ENCODE measurements at places on chromosomes 1 and 21.

GRCh38 chr1:102105931-102106550 lies 109.3 kb upstream of the OLFM3 start:
- DNase-seq, result no peak

DNA sequence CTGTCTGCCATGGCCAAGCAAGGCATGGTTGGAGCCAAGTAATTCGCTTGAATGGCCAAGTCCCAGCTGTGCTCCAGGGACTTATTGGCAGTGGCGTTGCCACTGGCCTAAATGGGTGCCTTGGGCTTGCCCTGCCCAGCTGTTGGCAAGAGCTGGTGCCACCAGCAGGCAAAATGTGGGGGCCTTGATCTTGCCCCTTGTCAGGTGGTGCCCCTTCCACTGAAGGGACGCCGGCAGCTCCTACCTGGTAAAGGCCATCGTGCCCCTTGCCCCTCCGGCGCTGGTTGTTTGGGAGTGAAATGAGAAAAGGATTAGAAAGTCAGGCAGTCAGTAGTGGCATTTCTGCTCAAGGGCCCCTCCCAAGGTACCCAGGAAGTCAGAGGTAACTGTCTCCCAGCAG lies 85.5 kb downstream of the CD247 start:
- no peak for DNase-seq

DNA sequence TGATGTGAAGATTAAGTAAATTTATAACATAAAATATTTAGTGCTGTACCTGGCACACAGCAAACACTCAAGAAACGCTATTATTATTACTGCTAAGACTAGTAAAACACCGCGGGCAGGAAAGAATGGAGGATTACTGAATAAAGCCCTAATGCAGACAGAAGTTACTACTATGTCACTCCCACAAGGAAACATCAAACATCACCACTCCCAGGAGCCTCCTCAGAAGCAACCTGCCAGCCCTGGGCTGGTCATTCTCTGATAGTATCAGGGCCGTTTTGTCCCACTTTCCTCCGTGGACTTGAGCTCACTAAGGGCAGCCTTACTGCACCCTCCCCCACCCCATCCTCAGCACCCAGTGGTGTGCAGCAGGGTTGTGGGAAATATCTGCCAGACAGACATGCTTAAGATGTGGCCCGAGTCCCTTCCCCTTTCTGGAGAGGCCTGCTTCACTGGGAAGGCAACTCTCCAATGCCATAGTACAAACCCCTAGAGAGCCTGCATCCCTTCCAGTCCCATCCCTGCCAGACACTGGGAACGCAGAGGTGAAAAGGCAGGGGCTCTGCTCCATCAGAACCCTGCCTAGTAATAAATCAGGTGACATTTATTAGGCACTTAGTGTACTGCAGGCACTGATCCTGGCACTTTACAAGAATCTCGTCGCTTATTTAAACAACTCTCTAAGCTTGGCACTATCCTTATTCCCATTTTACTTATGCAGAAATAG lies 41.7 kb upstream of the ECE1 start:
- DNase-seq, result no peak

DNA sequence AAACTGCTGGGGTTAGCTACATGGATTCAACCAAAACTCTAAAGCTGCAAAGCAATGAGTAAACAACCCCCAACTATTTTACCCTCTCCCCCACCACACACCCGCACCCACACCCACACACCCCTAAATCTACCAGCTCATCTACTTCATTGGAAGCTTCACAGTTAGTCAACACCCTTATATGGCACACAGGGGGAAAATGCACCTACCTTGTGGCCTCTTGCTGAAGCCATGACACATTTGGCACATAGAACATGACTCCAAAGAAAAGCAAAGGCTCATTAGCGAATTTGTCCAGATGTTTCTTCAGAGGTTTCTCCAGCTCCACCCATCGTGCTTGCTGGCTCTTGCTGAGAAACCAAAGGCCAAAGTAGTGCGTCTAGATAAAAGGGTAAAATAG lies 99.8 kb downstream of the PTPN14 start:
- DNase-seq, result peak; percentile 44

DNA sequence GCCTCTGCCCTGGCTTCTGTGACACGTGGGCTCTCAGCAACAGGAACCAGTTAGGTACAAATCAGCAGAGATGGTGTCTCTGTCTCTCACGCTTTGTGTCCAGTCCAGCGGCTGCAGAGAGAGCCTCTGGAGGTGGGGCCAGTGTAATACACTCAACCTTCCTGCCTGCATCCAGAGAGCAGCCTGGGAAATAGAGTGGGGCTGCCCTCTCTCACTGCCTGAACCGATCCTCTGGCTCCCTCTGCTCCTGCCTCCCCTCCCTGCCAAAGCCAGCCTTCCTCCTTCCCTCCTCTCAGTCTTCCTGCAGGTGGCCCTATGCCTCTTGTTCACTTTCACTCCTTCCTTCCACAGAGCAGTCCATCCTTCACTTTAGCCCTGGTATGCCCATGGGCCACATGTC lies at the start of gene ZNF648:
ZNF648 (minus strand) TSS at position 119 of the 400 bp plus-strand sequence. CDS start 3,702 bp downstream, outside the sequence.
- no peak for DNase-seq

DNA sequence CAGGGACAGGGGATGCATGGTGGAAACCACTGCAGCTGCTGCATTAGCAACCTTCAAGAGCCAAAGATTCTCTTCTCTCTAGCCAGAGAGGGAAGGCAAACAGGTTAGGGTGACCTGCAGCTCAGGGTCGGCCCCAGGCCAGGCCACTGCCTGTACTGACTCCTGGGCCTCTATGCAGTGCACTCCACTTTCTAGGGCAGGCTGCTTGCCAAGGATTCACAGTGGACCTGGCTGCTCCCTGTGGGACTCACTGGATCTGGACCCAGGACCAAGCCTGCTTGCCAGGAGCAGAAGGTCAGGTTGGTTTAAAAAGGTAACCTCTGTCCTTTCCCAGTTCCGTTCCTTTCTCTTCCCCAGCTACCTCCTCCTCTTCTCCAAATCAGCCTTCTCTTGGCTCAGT lies 52.4 kb downstream of the HIVEP3 start:
- DNase-seq, result no peak

DNA sequence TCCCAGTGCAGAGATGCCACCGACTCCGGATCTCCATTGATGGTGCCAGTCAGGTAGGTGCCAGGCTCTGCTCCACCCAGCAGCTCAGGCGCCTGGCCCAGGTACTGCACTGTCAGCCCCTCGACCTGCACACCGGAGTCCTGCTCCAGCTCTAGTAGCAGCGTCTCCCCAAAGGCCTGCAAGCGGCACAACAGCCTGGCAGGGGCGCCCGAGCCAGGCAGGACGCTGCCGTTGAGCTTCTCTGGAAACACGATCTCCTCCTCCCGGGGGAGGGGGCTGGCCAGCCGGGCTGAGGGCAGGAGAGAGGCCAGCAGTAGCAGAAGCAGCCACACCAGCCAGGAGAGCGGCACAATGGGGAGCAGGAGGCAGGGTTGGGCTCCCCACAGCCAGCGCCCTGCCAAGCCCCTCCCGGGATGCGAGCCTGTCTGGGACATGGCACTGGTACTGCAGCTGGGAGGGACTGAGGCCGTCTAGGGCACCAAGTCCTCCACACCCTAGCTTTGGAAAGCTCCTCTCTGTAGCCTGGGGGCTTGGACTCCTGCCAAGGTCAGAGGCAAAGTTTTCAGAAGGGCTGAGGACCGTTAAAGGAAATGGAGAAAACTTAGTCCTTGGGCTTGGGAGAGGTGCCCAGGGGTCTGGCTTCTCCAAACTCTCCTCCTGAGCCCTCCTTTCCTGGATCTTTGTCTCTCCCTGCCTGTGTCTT lies 509 bp downstream of the ADAMTS4 start:
- DNase-seq, result no peak

- DNase-seq, result no peak
Observed at GRCh38 chr1:78641558-78641957, 8.1 kb upstream of the IFI44 start.

GRCh38 chr1:160993544-160994193 lies 27.3 kb downstream of the F11R start:
- DNase-seq, result no peak

GRCh38 chr1:115677182-115677555 lies 35.4 kb downstream of the VANGL1 start:
- DNase-seq, result no peak

DNA sequence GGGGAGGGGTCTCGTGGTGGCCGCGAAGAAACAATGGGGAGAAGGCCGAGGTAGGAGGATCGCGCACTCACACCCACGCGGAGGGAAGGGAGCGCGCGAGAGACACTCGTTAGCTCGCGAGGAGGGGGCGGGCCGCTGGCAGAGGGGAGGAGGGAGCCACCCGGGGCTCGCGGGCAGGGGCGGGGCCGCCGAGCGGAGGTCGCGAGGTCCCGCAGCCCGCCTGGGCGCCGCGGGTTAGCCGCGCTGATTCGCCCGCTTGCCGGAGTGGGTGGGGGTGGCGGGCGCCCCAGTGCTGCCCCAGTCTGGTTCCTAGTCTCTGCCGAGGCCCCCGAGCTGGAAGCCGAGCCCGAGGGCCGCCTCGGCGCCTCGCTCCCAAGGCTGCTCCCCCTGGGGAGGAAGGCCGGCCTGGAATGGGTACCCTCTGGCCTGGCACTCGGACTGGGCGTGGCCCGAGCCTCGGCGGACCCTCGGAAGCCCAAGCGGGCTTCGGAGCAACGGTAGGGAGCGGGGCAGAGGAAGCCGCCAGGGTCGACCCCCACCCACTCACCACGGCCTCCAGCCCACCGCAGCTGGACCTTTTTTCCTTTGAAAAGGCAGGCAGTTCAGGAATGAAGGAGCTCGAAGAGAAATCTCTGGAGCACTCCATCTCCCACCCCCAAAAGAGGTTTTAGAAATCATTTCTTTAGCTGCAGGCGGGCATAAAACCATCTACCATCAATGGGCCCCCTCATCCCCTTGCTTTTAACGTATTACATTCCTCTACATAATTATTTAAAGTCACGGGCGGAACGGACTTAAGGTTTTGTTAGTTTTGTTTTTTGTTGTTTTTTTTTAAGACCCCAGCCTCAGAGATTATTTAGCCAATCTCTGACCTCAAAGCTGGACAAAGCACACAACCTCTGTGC lies 722 bp upstream of the TUT4 start:
- peak; percentile 94 for DNase-seq

- no peak for DNase-seq
Observed at GRCh38 chr1:210691039-210691610, 362.4 kb downstream of the HHAT start.

- DNase-seq, result no peak
Observed at GRCh38 chr1:61092642-61093041, 10.3 kb downstream of the NFIA start.

DNA sequence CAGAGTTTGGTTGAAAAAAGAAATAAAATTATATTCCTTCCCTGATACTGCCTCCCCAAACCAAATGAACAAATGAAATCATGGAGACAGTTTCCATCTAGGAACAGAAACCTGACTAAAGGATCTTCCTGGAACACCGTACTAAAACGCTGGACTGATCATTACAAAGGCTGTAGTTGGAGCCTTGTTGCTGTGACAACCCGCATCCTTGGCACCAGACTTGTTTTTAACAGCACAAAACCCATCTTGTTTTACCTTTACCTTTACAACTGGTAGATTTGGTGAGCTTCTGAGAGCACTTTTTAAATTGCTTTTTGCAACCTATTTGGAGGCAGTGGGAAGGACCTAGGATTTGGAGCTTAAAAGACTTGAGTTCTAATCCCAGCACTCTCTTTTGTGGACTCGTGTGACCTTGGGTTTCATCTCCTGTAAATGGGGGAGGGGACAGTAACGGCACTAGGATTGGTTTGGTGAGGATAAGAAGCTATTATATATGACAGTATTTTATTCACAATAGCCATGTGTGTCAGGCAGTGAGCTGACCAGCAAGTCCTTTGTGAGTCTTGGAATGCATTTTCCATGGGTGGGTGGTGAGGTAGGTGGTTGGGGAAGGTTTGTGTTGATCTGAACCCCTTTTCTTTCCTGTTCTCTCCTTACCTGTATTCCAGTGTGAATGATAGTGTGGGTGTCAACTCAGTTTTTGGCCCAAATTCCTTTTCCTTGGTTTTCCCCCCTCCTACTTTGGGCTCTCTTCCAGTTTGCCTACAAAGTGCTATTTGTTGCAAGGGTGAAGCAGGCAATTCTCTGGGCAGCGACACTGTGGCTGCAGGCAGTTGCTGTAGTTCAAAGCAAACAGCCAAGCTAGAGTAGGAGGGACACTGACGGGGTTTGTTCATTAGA lies 12.6 kb downstream of the LRRC8D start:
- no peak for DNase-seq

DNA sequence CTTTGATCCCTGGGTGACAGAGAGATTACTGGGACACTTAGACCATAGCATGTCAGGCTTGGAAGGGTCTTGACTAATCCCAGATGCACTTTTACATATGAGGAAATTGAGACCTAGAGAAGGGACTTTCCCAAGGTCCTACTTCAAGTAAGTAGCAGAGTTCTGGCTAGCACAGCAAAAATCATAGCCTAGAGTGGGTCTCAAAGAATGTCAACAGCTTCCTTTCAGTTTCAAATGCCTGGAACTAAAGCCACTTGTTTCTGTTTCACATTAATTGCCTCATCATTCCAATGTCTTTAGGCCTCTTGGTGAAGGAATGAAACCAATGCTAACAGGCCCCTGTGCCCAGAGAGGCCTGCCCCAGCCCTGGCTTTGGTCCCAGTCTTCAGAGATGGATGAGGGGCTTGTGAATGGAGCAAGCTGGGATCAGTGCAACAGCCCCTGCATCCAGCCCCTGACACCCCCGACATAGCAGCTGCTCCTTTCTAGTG lies 26.6 kb downstream of the ATF3 start:
- no peak for DNase-seq

- DNase-seq, result no peak
Observed at GRCh38 chr1:56045062-56045461, 534.3 kb downstream of the PLPP3 start.

DNA sequence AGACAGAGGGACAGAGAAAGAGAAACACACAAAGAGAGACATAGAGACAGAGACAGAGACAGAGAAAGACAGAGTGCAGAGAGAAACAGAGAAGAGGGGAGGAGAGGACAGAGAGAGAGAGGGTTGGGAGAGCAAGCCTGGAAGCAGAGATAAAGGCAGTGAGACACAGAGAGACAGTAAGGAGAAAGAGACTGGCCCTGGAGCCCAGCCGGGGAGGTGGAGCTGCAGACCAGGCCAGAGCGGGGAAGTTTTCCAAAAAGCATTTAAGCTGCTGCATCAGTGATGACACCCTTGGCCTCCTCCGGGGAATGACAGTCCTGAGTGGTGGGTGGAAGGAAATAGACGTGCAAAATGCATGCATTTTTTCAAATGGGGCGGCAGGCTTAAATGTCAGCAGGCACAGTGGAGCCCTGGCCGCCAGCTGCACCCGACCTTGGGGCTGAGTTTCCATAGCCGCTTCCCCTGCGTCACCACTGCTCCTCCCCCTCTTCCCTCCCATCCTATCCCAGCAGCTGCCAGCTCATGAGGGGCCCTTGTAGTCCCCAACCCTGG lies 95.4 kb upstream of the KLHDC7A start:
- DNase-seq, result no peak

- DNase-seq, result no peak
Observed at GRCh38 chr1:181122222-181122621, 33.7 kb downstream of the IER5 start.

Data from stimulated activated CD4-positive, alpha-beta T cell treated with anti-CD3 and anti-CD28 coated beads, Interleukin-15, amount 100 ng/mL, for 24 hours (primary cell).